ENCODE measurements at places on chromosomes 2 and 18.

- DNase-seq: peak; percentile 65
Measured at GRCh38 chr2:47272031-47272864, 117.1 kb upstream of the STPG4 start.

GRCh38 chr2:81513328-81513727, 1208.8 kb upstream of the LRRTM1 start:
- DNase-seq: no peak

GRCh38 chr18:13849791-13850190, 25.8 kb downstream of the MC5R start:
- DNase-seq: no peak

GRCh38 chr2:202148515-202149154, 75.6 kb downstream of the KIAA2012 start:
- no peak for DNase-seq

GRCh38 chr2:8285081-8285480, 396.8 kb upstream of the ID2 start:
- no peak for DNase-seq

- DNase-seq: no peak
Measured at GRCh38 chr2:3180082-3180908, 197.3 kb downstream of the EIPR1 start.

GRCh38 chr18:79393181-79393634, 2.5 kb upstream of the NFATC1 start:
- no peak for DNase-seq

DNA sequence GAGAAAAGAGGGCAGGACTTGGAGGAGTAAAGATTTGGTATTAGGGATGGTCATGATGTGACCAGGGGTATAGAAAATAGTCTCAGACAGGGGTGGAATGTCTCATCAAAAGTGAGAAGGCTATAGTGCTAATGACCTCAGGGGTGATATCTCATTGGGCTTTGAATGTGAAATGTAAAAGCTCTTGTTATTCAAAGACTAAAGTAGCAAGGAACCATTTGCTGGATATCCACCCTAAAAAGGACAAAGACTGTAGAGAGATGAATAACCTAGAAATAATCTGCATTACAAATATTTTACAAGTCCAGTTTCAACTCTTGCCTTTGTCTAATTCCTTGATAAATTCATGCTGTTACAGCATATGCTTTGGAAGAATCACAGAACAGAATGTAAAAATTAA, 224.4 kb downstream of the ICOS start:
- no peak for DNase-seq

DNA sequence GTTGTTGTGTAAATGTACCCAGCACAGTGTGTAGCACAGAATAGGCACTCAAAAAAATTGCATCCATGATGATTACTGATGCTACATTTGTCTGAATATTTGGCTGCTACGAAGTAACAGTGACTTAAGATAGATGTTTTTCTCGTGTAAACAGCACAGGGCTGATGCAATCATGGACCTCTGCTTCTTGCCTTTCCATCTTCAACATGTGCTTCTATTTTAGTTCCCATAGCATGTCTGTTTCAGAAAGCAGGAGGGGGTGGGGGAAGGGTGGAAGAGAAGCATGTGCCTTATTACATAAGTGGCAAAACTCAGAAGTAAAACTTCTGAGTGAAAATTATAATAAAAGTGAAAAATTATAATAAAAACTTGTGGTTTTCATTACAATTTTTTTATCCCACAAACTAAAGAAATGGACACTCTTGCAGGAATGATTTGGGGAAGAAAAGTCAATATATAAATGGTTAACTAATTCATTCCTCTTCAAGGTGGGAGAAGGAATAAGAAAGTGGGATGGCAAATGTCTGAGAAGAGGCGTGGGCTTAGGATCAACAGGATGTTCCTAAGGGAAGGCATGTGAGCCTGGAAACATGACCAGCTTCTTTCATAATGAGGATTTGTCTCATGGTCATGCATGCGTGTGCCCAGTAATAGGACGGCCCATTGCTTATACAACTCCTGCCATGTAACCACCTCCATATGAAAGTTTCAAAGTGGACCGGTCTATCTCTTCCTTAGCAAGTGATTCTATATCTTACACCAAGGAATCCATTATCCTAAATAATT, 27.2 kb downstream of the CCBE1 start:
- no peak for DNase-seq

- DNase-seq: no peak
Measured at GRCh38 chr2:20539776-20540586, 93.1 kb downstream of the RHOB start.

GRCh38 chr2:239956818-239957261, 68.3 kb downstream of the NDUFA10 start:
- DNase-seq: no peak

DNA sequence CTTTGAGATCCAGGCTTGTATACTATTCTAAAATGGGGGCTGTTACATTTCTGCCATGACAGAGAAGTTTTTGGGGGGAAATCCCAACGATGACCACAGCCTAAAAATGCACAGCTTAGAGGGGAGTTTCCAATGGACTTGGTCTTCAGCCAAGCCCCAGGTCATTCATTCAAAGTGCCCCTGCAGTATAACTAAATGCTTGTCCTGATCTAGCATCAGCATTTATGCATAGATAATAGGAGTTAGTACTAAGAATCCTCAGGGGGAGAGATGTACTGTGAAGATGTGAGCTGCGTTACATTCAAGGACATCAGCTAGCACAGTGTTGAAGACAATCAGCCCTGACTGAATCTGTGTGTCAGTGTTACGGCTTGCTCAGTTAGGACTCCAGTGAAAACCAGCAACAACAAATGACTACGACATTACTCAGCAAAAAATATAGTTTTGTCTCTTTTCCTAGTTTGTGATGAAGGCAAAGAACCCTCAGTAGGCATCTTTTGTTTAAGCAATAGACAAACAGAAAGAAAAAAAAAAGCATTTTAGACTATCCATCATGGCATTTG, 160.9 kb downstream of the ZEB2 start:
- DNase-seq: no peak

GRCh38 chr2:55954306-55955035, 30.9 kb upstream of the EFEMP1 start:
- no peak for DNase-seq

DNA sequence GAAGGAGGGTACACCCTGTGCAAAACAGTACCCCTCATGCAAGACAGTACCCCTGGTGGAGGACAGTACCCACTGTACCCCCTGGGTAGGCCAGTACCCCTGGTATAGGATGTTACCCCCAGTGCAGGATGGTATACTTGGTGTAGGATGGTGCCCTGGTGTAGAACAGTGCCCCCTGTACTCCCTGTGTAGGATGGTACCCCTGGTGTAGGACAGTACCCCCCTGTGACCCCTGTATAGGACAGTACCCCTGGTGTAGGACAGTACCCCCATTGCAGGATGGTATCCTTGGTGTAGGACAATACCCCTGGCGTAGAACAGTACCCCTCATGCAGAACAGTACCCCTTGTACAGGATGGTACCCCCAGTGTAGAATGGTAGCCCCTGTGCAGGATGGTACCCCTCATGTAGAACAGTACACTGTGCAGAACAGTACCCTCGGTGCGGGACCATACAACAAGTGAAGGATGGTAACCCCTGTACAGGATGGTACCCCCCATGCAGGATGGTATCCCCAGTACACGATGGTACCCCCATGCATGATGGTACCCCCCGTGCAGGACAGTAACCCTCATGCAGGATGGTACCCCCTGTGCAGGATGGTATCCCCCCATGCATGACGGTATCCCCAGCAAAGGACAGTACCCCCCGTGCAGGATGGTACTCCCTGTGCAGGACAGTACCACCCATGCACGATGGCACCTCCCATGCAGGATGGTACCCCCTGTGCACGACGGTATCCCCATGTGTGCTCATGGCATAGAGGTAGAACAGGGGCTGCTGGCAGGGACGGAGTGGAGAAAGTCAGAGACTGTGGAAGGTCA, 248.0 kb downstream of the DCDC2C start:
- DNase-seq: no peak

Measured in stimulated activated CD4-positive, alpha-beta T cell treated with anti-CD3 and anti-CD28 coated beads, Interleukin-2, amount 100 ng/mL, for 24 hours (primary cell).